ENCODE measurements at places on chromosomes 12 and 14.

- no peak for DNase-seq
Observed at GRCh38 chr12:27177706-27178105, 66.4 kb upstream of the STK38L start.

DNA sequence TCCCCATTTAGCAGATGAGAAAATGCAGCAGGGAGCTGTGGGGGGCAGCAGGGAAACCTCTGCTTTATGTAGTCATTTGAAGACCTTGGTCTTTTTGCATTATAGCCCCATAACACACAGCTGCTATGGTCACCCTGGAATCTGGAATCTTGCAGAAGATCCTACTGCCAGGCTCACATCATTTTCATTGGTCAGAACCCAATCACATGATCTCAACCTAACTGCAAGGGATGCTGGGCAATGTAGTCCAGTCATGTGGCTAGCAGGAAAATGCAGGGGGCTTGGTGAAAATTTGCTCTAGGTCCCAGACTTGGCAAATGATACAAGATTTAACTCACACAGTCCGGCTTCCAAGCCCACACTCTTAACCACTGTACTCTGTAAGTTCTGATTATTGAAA lies 1028.7 kb downstream of the AACS start:
- no peak for DNase-seq

- DNase-seq, result no peak
Observed at GRCh38 chr14:79487632-79488031, 723.7 kb downstream of the DIO2 start.

DNA sequence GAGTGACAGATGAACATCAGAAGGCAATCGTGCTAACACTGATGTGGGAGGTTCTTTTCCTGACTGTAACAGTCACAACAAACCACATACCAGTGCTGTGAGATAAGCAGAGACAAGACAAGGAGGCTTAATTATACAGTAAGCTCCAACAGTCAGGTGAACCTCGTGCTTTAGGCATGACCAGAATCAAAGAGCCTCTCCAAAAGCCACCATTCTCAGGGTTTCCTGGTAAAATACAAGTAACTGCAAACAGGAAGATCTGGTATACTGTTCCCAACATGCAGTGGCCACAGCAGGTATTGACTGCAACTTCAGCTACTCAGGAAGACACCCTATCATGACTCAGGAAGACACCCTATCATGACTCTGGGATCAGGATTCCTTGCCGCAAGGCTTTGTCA lies 47.3 kb upstream of the GTF2A1 start:
- DNase-seq, result no peak

- no peak for DNase-seq
Observed at GRCh38 chr12:46659032-46659650, 166.7 kb downstream of the SLC38A4 start.

DNA sequence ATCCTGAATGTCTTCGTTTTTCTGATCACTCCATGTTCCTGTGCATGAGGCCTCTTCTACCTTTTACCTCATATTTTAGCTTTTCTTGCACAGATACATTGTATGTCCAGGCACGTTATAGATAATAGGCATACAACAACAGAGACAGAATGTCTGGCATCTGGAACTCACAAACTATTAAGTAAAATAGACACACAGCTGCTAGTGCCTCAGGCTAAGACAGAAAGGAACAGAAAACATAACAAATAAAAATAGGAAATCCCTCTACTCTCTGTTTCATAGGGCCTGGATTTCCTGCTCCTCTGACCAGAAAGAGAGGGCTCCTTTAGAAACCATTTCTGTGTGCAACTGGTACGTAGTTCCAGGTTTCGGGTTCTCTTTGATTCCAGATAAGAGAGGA lies 48.6 kb downstream of the ATXN7L3B start:
- no peak for DNase-seq

GRCh38 chr14:53751650-53752049 lies 205.0 kb downstream of the BMP4 start:
- no peak for DNase-seq

DNA sequence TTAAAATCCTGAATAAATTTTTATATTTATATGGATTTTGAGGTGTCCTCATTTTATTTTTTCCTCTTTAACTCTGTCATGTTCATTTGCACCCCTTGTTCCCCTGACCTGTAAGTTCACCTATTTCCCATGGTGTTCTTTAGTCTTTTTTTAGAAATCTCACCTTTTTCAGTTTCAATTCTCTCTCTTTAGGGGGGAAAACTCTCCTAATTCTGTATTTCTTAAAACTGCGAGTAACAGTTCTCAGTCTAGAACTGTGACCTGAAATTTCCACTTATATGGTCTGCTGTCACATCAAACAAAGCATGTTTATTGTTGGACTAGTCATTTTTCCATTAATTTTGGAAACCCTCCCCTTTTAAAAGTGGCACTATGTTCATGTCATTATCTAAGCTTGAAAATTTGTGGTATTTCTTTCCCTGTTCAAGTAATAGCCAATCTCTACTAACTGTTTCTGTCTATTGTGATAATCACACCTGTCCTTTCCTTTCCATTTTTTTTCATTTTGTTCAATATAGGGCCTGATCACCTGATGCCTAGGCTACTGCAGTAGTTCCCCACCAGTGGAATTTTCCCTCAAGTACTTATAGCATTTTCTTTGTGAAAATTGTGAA lies 14.0 kb upstream of the FBXO33 start:
- no peak for DNase-seq

- no peak for DNase-seq
Observed at GRCh38 chr12:13198241-13198640, 1.7 kb downstream of the EMP1 start.

GRCh38 chr12:131114271-131114670 lies 160.6 kb downstream of the ADGRD1 start:
- DNase-seq, result no peak

DNA sequence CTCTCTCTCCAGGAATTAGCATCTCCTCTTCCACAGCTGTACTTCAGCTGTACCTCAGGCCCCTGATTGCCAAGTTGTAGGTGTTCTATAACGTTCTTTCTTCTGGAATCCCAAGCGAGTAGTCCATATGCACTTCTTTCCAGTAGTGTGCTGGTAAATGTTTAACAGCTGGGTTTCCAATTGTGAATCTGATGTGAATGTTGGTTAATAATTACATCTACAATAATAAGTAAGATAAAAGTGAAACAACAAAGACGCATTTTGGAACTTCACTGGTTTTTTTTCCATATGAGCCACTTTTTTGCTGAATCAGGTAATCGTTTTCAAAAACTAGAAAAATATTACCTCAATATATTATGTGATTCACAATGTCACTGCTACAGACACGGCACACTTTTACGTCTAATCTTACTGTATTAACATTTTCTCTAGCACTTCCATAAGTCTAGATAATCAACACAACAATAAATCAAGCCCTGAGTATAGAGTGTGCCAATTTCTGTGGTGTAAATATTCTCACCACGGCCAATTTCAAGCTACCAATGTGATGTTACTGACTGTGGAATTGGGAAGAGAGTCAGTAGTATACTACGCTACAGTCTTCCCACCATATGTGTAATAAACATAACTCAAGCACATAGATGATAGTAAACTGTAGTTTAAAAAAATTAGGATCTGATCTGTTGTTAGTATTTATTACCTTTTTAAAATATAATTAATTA lies 113.0 kb downstream of the ZFP36L1 start:
- DNase-seq, result no peak

- DNase-seq, result no peak
Observed at GRCh38 chr12:133057446-133057845, 20.1 kb downstream of the ZNF84 start.

DNA sequence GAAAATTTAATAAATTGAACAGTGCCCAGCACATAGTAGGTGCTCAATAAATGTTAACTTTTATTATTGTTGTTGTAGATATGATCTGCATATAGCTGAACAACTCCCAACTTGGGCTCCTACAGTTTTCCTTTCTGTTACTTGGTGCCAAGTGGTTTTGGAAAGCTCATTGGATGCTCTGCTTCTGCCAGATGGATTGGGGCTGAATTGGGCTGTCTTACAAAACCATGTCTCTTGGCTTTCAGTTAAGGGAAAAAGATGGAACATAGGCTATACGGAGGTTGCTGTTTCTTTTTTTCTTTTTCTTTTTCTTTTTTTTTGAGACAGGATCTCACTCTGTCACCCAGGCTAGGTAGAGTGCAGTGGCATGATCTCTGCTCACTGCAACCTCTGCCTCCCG lies 140.7 kb upstream of the PWP1 start:
- no peak for DNase-seq
